HFFc6 (cell line): ENCODE measurements at places on chromosomes 12 and 14. TPM values are rescaled to one million over a fixed set of nuclear protein-coding genes. Genes with fewer than 3 reads are reported as not detected.

The KRT4 gene
- total RNA-seq, result 0.24 TPM in 1 of 3 replicates, not detected in the others

The TAS2R46 gene
- total RNA-seq, result 0.29 to 0.48 TPM in 2 of 3 replicates, not detected in the other

The OVCH1 gene
- total RNA-seq, result not detected in 3 replicates

The OR6C3 gene
- not detected in 3 replicates for total RNA-seq

The RPL10L gene
- not detected in 2 replicates for total RNA-seq

The NPAS3 gene
- total RNA-seq, result not detected in 3 replicates

The GPATCH2L gene
- total RNA-seq, result 40.7 to 44.8 TPM (median 42.6 TPM) in 3 replicates

The GPR135 gene
- 2.1 to 2.7 TPM (median 2.5 TPM) in 3 replicates for total RNA-seq

The TECPR2 gene
- 24.0 and 25.0 TPM in 2 replicates for total RNA-seq

The CACNA2D4 gene
- not detected in 3 replicates for total RNA-seq

The RILPL2 gene
- total RNA-seq, result 4.6 to 5.2 TPM (median 4.9 TPM) in 3 replicates

DNA sequence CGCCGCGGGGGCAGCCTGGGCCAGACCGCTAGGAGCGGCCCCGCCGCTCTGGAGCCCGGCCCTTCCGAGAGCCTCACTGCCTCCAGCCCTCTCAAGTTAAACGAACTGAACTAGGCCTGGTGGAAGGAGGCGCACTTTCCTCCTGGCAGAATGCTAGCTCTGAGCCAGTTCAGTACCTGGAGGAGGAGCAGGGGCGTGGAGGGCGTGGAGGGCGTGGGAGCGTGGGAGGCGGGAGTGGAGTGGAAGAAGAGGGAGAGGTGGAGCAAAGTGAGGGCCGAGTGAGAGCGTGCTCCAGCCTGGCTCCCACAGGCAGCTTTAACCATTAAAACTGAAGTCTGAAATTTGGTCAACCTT, 5.3 kb downstream of the LTB4R start:
- DNase-seq, result no peak

GRCh38 chr14:93089521-93090269, 26.0 kb downstream of the ITPK1 start:
- no peak for DNase-seq

DNA sequence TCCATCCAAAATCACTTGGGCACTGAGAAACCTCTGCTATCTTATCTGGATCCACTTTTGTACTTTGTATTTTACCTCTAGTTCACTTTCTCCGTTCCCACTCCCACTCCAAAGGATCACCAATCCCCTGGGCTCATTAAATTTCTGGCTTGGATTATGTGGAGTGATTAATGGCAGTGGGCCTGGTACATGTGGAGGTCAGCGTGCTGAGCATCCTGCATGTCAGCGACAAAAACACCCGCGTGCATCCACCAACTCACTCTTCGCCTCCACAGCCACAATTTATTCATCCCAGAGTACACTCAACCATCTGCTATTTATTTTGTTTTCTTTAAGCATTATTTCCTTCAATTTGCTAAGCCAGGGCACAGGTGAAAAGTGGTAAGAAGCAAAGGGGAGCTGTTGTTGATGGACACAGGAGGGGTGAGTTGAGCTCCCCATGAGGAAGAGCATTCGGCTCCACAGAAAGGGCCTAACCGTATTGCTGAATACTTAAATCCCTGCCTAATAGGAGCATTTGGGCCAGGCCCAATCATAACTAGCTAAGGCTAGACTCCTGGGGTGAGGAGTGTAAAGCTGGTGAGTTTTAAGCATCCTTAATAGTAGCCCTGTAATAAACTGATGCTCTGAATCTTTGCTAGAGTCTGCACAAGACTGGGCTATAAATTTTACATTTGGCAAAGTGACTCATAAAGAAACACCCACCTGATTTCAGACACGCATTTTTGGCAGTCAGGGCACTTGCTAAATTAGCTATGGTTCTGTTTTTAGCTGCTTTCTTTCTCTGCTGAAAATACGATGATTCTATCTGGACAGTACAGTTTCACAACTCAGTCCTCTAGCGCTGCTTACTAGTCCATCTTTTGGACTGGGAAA, 137.8 kb downstream of the SLC25A21 start:
- peak; percentile 39 for DNase-seq

GRCh38 chr12:93166541-93167307, 211.0 kb upstream of the NUDT4 start:
- DNase-seq, result no peak

DNA sequence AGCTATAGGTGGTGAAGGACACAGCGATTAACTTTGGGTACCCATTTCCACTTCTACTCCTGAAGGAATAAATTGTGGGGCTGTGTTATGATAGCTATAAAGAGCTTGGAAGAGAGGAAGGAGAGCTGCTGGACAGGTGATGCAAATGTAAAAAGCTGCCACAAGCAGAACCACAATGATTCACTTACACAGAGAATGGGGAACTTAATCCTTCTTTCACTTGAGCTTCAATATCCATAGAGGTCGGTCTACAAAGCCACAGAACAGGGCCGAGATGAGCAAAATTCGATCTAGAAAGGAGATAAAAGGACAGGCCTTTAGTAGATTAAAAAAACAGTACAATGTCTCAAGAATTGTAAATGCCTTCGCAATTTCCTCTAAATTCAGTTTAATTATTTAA, 831.1 kb downstream of the LRFN5 start:
- DNase-seq, result no peak

- DNase-seq, result no peak
Measured at GRCh38 chr12:91954326-91954725, 191.3 kb downstream of the BTG1 start.

DNA sequence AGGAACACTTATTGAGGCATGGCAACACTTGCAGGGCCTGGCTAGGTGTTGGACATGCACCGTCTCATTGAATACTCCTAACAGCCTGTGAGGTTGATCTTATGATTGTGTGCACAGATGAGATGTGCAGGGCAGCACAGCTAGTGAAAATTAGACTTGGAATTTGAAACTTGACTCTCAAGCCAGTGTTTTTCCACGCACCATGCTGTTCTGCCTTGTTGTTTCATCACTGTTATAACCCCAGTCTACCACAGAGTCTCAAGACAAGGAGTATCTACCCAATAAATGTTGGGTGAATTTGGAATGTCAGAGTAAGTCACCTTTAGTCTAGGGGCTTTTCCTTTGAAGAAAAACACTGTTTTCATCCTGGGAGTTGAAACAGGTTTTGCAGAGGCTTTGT, 55.8 kb upstream of the LRIG3 start:
- DNase-seq, result no peak

GRCh38 chr12:6322969-6323339, 12.5 kb downstream of the PLEKHG6 start:
- DNase-seq, result no peak

GRCh38 chr14:50666772-50667683, 1.1 kb downstream of the SAV1 start:
- DNase-seq, result peak; percentile 37

DNA sequence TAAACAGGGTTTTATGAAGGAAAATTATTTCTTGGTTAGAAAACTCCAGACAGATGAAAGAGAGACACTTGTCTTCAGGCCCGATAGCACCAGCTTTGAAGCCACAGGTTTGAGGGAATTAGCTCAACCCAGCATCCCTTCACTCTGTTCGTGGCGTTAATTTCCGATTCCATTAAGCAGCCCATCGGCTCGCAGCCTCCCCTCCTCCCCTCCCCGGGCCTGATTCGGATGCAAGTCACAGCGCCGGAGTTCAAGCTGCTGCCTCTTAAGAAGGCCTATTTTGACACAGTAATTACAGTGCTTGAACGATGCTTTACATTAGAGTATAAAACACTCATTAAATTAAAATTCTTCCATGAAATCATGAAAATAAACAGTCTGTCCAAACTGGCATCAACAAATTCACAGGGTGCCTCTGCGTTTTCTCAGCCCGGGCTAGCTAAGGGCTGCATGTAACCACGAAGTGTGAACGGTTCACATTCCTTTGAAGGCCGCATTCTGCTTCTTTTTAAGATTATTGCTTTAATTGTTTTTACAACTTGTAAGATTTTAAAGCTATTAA, 145.8 kb downstream of the DICER1 start:
- no peak for DNase-seq

GRCh38 chr14:92847749-92848148, 53.6 kb downstream of the GOLGA5 start:
- DNase-seq, result no peak

- peak; percentile 43 for DNase-seq
Measured at GRCh38 chr12:26338586-26339572, 143.5 kb downstream of the SSPN start.

DNA sequence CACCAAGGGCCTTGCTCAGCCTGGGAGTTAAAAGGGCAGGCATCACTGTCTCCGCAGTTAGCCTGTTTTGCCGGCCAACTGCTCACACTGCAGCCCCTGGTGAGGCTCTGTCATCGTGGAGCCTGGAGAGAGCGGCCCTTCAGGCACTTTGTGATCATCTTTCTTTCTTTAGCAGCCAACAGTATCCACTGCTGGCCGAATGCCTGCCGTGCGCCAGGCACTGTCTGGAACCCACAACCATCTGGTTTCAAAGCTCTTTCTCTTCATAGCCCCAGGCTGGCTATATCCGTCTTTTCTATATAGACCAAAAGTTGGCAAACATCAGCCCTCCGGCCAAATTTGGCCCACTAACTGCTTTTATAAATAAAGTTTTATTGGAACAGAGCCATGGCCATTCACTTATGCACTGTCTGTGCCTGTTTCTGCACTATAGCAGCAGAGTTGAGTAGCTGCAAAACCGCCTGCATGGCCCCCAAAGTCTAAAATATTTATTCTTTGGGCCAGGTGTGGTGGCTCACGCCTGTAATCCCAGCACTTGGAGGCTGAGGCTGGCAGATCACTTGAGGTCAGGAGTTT, 29.5 kb downstream of the SLC8B1 start:
- no peak for DNase-seq
